Panc1 (cell line): ENCODE measurements at places on chromosomes 2 and 18.

DNA sequence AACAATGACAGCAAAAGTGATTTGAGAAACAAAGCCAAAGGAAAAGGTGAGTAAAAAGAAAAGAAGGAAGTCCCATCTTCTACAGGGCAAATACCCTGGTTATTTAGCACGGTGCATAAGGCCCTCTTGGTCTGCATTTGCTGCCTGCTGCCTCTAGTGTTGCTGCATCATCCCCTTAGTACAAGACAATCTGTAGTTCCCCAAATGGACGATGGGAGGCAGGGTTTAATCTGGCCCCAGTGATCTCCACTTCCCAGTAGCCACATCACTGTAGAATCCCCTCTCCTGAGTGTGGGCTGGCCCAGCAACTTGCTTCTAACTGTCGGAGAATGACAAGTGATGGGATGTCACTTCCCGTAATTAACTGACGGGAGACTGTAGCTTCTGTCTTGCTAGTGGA is 85.1 kb downstream of the CTAGE1 start:
- DNase-seq, result no peak

DNA sequence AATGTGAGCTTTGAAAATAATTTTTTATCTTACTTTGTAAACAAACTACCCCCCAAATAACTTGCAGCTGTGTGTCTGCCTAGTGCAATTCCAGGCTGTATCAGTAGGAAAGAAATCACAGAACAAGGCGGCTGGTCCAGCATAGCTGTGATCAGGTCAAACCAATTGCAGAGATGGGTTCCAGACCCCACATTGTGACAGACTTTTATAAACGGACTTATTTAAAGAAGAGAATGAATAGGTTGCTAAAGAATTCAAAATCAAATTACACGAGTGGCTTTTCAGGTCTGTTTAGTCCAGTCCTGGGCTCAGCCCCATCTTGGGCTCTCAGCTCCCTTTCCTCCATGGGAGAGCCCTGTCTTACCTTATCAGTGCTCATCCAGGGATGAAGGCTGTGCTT is 11.1 kb downstream of the BMP10 start:
- DNase-seq, result no peak

DNA sequence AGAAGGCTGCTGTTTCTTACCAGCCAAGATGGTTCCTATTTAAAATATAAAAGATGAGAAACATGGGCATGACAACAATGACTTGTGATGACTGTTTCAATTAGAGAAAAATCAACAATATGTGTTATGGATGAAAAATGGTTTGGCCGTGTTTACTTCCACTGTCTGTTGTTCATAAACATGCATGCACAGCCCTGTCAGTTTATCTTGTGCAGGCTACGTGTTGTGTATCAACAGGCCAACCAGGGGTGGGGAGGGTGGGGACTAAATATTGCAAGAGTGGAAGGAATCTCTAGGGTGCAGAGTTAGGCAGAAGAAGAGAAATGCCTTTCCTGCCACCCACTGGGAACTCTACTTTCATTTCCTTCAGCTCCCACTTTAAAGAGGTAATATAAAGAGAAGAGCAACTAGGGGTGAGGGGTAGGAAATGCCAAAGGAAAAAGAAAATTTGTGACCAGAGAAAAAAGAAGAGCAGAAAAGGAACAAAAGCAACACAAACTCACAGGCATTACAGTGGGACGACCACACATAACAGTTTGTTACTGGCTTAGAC is 116.8 kb upstream of the MEIS1 start:
- no peak for DNase-seq

DNA sequence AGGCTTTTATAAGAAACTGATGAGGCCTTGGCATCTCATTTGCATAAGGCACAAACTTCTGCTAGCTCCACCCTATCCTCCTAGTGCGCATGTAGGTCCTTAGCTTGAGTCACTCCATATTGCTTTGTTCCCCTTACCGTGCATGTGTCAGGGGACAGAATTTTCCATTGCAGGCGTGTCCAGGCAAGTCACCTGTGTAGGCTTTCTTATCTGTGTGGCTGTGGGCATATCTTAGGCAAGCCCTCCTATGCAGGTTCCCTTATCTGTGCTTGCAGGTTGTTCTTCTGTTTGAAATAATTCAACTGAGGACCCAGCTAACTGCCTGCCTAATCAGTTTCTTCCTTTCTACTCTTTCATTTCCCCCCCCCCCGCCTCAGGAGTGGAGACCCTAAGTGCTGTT is 63.3 kb upstream of the CDCA7 start:
- no peak for DNase-seq

DNA sequence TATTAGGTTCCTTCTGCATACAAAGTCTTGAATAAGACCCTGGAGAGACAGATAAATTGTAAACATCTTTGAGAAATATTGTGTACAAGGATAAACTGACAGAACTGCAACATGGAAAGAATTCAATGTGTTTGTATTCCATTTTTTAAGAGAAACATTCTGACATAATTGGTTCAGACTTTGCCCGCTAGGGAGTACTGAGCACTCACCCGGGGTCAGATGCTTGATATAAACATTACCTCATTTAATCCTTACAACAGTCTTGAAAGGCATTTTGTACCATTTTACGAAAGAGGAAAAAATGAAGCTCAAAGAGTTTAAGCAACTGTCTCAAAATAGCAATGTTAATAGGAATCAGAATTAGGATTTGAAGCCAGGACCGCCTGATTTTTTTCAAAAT is 416.7 kb upstream of the CRIM1 start:
- no peak for DNase-seq

DNA sequence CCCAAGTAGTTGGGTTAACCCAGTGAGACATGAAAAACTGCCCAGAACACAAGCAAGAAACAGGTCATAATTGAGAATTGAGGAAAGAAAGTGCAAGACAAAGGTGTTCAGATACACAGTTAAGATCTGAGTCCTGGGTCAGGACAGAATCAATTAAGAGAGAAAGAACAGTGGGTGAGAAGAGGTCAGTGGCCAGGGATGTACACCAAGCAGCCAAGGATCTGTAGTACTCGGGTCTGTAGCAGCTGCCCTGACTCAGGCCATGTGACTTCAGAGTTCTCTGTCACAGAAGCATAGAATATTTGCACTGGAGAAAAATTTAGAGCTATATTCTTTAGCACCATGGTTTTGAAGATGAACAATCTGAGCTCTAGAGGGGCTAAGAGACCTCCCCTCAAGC is 141.6 kb downstream of the SLC8A1 start:
- no peak for DNase-seq

GRCh38 chr2:145644820-145645302 is 1124.9 kb upstream of the ZEB2 start:
- DNase-seq, result no peak

DNA sequence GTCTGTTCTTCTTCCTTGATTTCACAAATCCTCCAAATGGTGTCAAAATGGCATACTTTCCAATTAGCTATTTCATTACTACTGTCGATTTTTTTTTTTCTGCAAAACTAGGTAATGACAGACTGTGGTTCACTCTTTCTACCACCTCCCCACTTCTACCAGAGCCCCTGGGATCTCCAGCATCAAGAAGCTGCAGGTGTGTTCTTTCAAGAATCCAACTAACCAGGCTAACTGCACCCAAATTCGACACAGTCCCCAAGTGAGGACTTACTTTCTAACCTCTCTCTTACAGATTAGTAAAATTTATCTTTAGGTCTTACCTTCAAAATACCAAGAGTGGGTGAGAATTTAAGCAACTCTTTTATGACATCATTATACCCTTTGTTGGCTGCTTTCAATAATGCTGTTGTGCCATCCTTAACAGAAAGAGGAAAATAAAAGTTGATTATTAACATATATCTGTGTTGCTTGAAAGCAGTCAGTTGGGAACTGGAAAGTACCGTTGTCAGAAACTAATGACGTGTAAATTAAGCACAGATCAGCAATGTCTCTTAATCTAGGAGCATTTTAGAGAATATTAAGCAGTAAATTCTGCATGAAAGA is 31.2 kb upstream of the NPC1 start:
- DNase-seq, result no peak
